HT1080 (cell line): ENCODE measurements at places on chromosomes 5 and 9. TPM values are rescaled to one million over a fixed set of nuclear protein-coding genes. Genes with fewer than 3 reads are reported as not detected.

The GFI1B gene
- not detected in 2 replicates for total RNA-seq

The SFXN1 gene
- total RNA-seq, result 167 and 176 TPM in 2 replicates

The PCDHGA1 gene
- 0.07 and 0.32 TPM in 2 replicates for total RNA-seq

The PCDHGA4 gene
- 0.71 and 0.73 TPM in 2 replicates for total RNA-seq

The ADAMTS16 gene
- total RNA-seq, result 3.9 and 4.7 TPM in 2 replicates

The RPL35 gene
- 5,179 and 7,098 TPM in 2 replicates for total RNA-seq

The ZNF454 gene
- total RNA-seq, result not detected in 2 replicates
